ENCODE measurements at places on chromosomes 1 and 21.

DNA sequence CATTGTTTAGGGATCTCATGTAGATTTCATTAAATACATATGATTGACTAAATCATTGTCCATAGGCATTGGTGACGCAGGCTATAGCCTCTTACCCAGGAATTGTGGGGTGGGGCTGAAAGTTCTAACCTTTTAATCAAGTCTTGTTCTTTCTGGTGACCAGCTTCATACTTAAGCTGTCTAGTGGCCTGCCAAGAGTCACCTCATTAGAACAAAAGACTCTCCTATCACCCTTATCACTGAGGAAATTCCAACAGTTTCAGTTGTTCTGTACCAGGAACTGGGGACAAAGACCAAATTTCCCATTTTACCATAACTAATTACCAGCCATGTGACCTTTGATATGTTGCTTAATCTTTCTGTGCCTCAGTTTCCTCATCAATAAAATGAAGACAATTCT lies 298.5 kb downstream of the PBX1 start:
- DNase-seq: no peak

DNA sequence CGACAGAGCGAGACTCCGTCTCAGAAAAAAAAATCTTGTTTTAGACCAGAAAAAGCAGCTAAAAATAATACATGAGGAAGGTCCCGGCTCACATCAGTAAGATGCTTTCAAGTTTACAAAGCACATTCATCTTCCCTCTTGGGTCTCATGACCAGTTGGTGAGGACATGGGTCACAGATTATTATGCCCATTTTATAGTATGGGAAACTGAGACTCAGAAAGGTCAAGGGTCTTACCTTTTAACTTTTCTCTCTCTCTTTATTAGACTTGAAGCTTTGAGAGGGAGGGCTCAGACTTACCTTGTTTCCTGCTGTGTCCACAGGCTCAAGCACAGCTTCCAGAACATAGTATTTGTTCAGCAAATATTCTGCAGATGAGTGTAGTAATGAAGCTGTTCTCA lies 13.2 kb upstream of the RCC2 start:
- DNase-seq: no peak

DNA sequence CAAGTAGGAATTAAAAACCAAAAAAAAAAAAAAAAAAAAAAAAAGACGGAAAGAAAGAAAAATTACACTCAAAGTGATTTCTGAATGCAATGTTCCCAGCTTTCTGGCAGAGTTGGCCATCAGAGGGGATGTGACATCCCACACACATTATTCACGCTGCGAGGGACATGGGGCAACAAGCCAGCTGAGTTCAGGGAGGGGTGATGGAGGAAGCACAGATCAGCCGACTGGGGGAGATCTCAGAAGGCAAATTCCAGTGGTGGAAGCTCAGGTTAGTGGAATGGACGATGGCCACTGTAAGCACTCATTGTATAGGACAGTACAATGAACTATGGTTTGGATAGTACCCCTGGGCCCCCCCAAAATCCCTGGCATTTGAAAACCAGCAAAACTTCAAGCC lies 311.9 kb downstream of the PCP4 start:
- no peak for DNase-seq

DNA sequence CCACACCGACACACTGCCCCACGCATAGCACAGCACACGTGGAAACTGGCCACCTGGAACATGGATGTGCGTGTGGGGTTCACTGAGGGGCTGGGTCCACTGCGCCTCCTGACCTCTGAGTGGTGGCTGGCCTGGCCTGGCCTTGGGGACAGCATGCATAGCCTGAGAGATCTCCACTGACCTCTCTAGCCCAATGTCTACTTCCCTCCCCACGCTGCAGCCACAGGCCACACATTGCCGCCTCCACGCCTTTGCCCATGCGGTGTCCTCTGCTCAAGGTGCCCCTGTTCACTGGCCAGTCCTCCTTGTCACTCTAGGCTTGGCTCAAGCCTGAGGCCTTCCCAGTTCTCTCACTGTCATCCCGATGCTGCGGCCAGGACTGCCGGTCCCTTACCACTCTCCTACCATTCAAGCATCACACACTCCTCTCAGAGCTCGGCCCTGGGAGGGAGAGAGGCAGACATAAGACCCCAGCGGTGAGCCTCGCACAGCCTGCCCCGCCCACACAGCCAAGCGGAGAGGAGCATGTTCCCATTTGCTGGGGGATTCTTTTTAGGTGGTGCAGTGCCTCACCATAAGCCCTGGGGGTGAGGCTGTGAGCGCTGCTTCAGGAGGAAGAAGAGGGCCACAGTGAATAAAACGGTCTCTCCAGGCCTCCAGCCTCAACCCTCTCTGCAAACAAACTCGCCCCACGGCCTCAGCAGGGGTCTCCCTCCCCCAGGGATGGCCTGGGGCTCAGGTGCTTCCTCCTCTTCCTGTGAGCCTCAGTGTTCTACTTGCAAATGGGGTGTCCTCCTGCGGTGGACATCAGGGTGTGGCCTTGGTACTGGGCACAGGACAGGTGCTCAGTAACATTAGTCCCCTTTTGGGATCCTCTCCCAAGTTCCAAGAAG lies 80.8 kb downstream of the DMRTB1 start:
- DNase-seq: no peak

- no peak for DNase-seq
Measured at GRCh38 chr1:224266105-224266914, 63.7 kb downstream of the NVL start.

GRCh38 chr1:155933591-155934096 lies 569 bp downstream of the KHDC4 start:
- no peak for DNase-seq

- no peak for DNase-seq
Measured at GRCh38 chr1:5658340-5659316, 333.6 kb downstream of the NPHP4 start.

GRCh38 chr1:230291731-230292620 lies 134.2 kb downstream of the PGBD5 start:
- no peak for DNase-seq

GRCh38 chr1:22662986-22663408 lies 10.0 kb downstream of the C1QB start:
- no peak for DNase-seq

- DNase-seq: no peak
Measured at GRCh38 chr1:178169649-178170048, 75.7 kb downstream of the RASAL2 start.

- no peak for DNase-seq
Measured at GRCh38 chr1:84861516-84861915, 31.5 kb downstream of the LPAR3 start.

GRCh38 chr21:43269440-43269839 lies 100.6 kb downstream of the CRYAA start:
- no peak for DNase-seq

- DNase-seq: peak; percentile 57
Measured at GRCh38 chr1:89739013-89739843, 81.6 kb upstream of the LRRC8D start.

- DNase-seq: no peak
Measured at GRCh38 chr1:184825571-184825970, 70.9 kb upstream of the EDEM3 start.

DNA sequence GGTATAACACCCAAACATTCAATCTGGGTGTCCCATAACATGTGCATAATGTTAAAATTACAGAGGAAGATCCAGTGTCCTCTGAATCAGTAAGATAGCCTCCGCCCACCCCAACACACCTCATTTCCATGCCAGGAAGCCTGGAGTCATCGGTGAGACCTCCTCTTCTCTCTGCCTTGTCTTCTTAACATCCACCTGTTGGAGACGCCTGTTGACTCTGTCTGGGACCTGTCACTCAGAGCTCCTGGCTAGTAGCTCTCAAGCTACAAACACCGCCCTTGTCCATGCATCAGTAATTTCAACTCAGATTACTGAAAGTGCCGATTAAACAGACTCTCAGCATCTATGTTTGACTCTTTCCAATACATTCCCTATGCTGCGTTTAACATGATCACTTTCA lies 27.4 kb downstream of the KCNJ15 start:
- DNase-seq: no peak

GRCh38 chr1:183327434-183328290 lies 90.5 kb downstream of the NMNAT2 start:
- no peak for DNase-seq

- DNase-seq: no peak
Measured at GRCh38 chr1:8419172-8419571, 101.3 kb downstream of the SLC45A1 start.

DNA sequence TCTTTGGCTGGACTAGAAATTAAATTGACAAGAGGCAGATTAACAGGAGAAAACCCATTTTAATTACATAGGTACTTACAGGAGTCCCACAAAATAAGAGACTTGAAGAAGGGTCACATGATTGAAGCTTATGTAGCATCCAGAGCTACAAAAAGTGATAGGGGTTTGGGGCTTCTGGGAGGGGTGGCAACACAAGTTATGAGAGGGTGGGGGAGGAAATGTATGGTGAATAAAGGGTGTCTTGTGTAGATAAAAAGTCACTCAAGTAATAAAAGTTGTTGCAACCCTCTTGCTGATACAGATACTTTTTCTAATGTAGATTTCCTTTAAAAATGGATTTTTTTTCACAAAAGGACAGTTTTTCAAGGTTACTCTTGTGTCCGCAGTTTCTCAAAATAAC lies 24.0 kb downstream of the USP25 start:
- DNase-seq: no peak

- DNase-seq: peak; percentile 44
Measured at GRCh38 chr21:41926117-41926806, 27.6 kb downstream of the C2CD2 start.

GRCh38 chr1:118143831-118144230 lies 41.2 kb downstream of the SPAG17 start:
- peak; percentile 52 for DNase-seq

GRCh38 chr1:14522077-14522925 lies 76.2 kb upstream of the KAZN start:
- peak; percentile 76 for DNase-seq

GRCh38 chr1:92536980-92537884 lies 50.5 kb upstream of the GFI1 start:
- peak; percentile 8 for DNase-seq

Data from fibroblast of skin of right biceps (primary cell).